Ureter (tissue), 1 donor: ENCODE measurements at places on chromosomes 6 and 20. TPM values are rescaled to one million over a fixed set of nuclear protein-coding genes. Genes with fewer than 3 reads are reported as not detected.

DNA sequence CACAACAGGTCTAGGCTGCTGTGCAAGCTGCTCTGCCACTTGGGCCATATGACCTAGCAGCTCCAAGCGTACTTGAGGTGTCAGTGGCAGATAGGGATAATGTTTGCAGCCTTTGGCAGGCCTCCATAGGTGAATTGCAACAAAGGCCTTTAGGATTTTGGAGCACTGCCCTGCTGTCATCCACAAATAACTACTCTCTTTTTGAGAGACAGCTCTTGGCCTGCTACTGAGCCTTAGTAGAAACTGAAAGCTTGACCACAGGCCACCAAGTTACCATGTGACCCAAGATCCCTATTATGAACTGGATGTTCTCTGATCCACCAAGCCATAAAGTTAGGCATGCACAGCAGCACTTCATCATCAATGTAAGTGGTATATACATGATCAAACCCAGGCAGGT, 29.9 kb downstream of the FBXO30 start:
- DNase-seq = no peak

DNA sequence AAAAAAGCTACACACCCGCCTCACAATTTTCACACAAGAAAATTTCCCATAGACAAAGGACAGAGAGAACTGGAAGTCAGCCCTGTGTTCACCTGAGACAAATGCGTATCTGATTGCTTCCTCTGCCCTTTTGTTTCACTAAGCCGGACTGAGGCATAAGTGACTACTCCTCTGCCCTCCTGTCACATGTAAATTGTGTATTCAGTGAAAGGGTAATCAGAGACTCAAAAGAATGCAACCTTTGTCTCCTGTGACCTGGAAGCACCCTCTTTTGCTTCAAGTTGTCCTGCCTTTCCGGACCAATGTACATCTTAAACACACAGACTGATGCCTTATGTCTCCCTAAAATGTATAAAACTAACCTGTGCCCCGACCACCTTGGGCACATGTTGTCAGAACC, 483.8 kb upstream of the EYS start:
- no peak for DNase-seq

- DNase-seq = peak; percentile 89
Measured at GRCh38 chr6:30682143-30683117, 4.0 kb downstream of the PPP1R18 start.

DNA sequence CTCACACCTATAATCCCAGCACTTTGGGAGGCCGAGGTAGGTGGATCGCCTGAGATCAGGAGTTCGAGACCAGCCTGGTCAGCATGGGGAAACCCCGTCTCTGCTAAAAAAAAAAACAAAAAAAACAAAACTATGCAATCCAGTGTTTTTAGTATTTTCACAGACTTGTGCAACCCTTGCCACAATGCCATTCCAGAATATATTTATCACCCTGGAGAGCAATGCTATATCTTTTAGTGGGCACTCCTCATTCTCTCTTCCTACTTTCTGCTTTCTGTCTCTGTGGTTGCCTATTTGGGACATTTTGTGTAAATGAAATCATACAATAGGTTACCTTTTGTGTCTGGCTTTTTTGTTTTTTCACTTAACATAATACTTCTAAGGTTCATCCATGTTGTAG, 39.1 kb upstream of the MROH8 start:
- DNase-seq = no peak

The FKBP5 gene
- 112 TPM for total RNA-seq

- DNase-seq = peak; percentile 70
Measured at GRCh38 chr20:19784511-19785172, 26.6 kb downstream of the RIN2 start.

DNA sequence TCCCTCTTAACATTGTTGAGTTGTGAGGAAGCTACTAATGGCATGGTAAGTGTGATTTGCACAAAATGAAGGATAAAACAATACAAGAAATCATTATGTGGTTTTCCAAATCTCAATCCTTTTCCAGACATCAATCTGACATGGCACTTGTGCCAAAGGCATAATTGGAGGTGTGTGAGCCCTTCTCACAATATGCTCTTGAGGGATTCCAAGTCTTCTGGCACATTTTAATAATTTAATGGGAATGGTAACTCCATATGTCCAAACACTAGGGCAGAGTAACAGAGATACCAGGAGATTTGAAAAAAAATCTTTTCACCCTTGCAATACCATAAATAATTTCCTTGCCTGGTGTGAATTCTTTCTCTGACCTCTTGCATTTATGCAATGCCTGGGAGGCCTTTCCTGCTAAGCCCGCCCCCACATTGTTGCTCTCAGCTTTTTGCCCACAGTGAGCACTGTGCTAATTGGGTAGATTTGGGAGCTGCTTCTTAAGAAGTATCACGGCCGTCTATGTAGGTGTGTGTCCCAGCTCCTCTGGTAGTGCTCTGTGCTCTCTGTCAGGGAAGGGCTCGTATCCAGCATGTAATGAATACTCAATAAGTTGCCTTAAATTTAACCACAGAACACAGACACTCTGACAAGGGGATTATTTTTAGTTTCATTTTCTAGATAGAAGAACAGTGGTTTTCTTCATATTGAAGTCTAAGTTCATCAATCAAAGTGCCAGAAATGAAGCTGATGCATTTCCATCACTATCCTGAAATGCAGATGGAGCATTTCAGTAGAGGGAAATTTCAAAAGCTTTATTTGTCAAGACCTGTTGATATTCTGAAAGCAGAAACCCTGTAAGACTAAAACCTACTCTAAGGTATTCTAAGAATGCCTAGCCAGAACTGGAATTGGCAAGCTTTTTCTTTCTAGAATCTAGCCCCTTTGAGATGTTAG, 54.4 kb upstream of the CEP85L start:
- no peak for DNase-seq

- no peak for DNase-seq
Measured at GRCh38 chr6:165552248-165552736, 110.7 kb downstream of the PDE10A start.

GRCh38 chr6:46265373-46265772, 94.6 kb upstream of the ENPP5 start:
- DNase-seq = no peak

DNA sequence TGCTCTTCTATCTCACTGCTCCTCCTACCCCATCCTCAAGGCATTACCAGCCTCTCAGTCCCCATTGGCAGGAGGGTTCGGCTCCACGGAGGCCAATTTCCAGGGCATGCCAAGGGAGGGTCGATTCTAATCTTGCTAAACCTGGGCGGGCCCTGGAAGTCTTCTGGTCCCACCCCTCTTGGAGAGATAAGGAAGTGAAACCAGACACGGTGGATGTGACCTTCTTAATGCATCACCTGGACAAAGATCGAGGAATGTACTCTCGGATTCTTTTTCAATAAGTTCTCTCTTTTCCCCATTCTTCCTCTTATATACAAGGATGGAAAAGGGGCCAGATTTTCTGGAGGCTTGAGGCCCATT, 112.2 kb upstream of the ARMC2 start:
- DNase-seq = no peak

DNA sequence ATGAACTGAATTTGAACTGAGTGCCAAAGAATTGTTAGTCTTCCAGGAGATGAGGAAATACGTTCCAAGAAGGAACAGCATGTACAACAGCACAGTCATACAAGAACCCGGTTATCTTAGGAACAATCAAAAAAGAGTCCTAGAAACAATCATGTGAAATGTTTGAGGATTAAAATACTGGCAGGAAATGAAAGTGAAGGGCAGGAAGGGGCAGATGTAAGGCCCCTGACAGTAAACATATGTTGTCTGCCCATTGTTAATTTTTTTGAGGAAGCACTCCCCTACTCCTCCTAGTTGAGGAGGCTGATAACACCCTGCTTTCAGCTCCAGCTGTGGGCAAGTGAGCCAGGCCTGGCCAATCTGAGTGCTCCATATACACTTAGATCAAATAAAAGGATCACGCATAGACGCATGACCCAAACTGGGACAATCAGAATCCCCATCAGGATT, 220.9 kb downstream of the HACE1 start:
- DNase-seq = no peak

- DNase-seq = no peak
Measured at GRCh38 chr6:38784506-38785235, 69.6 kb downstream of the DNAH8 start.

- no peak for DNase-seq
Measured at GRCh38 chr6:80940976-80941375, 811.5 kb downstream of the TENT5A start.
